ENCODE measurements at places on chromosomes 7 and 10.

GRCh38 chr10:129761197-129761972 is 202.7 kb downstream of the EBF3 start:
- DNase-seq, result no peak

GRCh38 chr10:21675157-21675796 is 141.2 kb downstream of the MLLT10 start:
- peak; percentile 18 for DNase-seq

GRCh38 chr7:2604608-2605174 is 27.1 kb upstream of the TTYH3 start:
- DNase-seq, result no peak

DNA sequence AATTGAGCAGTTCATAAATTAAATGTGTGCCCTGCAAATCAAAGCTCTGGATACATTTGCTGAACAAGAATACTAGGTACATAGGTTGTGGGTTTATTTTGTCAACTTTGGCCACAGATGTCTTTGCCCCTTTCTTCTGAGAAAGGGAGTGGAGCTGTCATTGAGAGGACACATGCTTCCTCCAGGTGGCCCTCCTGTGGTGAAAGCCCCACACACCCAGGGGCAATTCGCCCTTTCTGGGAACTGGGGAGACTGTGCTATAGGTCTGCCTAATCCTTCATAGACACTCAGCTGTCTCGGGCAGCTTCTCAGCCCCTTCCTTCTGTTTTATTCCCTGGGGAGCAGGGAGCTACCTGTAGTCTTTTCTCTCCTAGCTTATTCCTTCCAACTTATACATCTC is 605.7 kb upstream of the DPP6 start:
- no peak for DNase-seq

- DNase-seq, result no peak
These were observed 162.0 kb upstream of the PRPS1L1 start for GRCh38 chr7:18189500-18190126.

DNA sequence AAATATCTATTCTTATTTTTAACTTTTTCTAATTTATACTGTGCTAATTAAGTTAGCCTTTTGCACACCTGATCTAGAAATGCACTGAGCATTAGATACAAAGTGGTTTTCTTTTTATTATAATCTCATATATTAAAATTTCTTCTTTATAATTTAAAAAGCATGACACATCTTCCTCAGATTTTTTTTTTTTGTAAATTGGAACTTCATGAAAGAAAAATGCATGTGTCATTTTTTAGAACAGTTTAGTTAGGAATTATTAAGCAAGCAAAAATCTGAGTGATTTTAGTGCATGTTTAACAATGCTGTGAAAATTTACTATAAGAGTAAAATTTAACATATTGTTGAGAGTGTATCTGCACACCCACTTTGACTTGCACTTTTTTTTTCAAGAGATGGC is 367.9 kb downstream of the TFEC start:
- no peak for DNase-seq
